Activated CD4-positive, alpha-beta memory T cell treated with anti-CD3 and anti-CD28 coated beads, Interleukin-2, amount 10 ng/mL, durations not matched to agents 7 days and 5 days (primary cell): ENCODE measurements at places on chromosomes 12 and 14. TPM values are rescaled to one million over a fixed set of nuclear protein-coding genes. Genes with fewer than 3 reads are reported as not detected.

RBP5 gene
- total RNA-seq, result 0.86 TPM

SERPINA6 gene
- total RNA-seq, result not detected

SLC6A13 gene
- not detected for total RNA-seq

RPS6KL1 gene
- 3.8 TPM for total RNA-seq

SRRM4 gene
- total RNA-seq, result not detected

TAS2R8 gene
- total RNA-seq, result not detected

NXPH4 gene
- 0.81 TPM for total RNA-seq

HOXC11 gene
- total RNA-seq, result not detected

ATXN2 gene
- 35.1 TPM for total RNA-seq

SELPLG gene
- total RNA-seq, result 289 TPM

NOVA1 gene
- total RNA-seq, result not detected

OR6C1 gene
- total RNA-seq, result not detected

ITFG2 gene
- total RNA-seq, result 29.5 TPM

OR4K14 gene
- not detected for total RNA-seq
